ENCODE measurements at places on chromosomes 3 and 15.

- DNase-seq, result no peak
These were observed 5.9 kb downstream of the NUP210 start for GRCh38 chr3:13414040-13414729.

- DNase-seq, result no peak
These were observed 646 bp upstream of the SLC35G2 start for GRCh38 chr3:136818191-136818768.

DNA sequence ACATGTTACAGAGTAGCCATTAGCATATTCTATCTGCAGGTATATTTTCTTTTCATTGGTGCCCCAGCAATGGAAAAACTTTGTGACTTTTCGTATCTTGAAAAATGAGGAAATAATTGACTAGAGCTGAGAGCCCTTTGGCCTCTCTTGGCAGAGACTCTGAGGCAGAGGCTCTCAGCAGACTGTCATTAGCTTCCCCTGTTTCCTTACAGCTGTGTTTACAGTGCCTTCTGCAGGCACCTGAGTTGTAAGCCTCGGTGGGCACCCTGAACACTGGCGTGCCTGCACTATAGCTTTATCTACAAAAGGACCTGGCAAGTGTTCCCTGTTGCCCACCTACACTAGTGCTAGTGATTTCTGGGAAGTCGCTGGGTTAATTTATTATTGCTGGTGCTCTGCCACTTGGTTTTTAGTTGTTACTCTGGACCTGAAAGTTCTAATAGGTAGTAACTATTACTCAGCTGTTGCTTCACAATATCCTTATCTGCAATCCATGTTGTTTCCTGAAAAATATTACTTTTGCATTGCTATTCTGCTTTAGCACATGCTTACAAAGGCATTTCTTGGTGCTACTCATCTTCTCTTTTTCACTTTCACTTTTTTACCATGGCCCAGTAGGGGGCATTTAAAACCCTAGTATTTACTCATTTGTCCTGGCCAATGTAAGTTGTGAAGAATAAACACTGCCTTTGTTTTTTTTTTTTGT lies 7.8 kb upstream of the GPR171 start:
- no peak for DNase-seq

GRCh38 chr15:75230551-75231371 lies 27.4 kb upstream of the GOLGA6C start:
- no peak for DNase-seq

DNA sequence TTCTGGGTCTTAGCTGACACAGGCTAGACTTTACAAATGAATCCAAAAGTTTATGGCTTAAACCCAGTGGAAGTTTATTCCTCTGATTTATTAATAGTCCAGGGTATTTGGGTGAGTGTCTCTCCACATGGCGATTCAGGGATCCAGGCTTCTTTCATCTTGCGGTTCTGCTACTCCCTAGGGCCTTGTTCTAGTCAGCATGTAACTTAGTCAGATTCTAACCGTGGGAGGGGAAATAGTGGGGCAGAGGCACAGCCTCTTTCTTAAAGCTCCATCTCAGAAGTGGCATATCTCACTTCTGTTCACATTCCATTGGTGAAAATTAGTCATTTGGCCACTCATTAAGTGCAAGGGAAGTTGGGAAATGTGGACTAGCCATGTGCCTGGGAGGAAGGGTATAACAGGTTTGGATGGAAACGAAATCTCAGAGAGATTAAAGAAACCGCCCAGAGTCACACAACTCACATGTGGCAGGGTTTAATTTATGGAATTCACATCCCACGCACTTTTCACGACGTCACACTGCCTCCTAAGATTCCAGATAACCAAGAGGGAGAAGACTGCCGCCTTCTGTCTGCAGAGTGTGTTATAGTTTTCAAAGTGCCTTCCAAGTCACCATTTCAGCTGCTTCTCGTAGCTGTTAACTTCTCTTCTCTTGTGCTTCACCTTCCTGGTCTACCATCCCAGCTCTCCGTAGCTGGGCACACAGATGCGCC lies 11.4 kb upstream of the RASGRF1 start:
- DNase-seq, result no peak

GRCh38 chr3:40468018-40468417 lies 8.9 kb upstream of the ZNF619 start:
- no peak for DNase-seq

- DNase-seq, result peak; percentile 68
These were observed 458 bp downstream of the MCF2L2 start for GRCh38 chr3:183427876-183428446.

DNA sequence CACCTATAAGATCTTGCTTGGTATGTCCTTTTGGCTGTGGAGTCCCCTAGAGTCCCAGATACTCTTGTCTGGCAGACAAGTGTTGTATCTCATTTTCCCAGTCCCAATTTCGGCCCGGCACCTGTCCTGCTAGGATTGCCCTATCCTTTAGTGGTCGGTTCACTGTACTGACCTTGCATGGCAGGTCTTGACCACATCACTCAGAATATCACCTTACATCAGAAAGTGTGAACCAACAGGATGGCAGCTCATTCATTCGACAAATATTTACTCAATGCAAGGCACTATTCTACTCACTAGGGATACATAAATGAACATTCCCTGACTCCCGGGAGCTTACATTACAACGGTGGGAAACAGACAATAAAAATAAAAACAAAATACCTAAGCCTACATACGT lies 5.7 kb upstream of the CCDC80 start:
- DNase-seq, result no peak

DNA sequence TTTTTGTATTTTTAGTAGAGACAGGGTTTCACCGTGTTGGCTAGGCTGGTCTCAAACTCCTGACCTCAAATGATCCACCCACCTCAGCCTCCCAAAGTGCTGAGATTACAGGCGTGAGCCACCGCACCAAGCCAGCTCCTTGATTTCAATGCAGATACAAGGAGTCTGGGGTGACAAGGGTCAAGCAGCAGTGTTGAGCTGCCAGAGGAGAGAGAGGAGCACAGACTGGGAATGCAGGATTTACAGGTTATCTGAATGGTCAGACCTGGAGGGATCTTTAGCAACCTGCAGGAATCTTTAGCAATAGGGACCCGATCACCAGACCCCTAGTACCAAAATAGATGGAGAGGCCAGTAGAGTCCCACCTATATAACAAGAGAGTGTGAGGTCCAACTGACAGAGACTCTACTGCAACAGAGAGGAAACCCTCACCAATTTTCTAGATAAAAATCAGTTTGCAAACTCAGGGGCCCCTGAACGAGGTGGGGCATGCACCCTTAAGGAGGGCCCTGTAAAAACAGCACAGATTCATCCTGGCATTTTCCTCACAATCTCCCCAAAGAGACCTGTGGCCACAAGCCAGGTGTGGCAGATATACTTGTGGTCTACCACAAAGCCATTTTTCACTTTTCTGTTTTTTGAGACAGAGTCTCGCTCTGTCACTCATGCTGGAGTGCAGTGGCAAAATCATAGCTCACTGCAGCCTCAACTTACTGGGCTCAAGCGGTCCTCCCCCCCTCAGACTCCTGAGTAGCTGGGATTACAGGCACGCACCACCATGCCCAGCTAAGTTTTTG lies 10.7 kb upstream of the SHISA5 start:
- no peak for DNase-seq

DNA sequence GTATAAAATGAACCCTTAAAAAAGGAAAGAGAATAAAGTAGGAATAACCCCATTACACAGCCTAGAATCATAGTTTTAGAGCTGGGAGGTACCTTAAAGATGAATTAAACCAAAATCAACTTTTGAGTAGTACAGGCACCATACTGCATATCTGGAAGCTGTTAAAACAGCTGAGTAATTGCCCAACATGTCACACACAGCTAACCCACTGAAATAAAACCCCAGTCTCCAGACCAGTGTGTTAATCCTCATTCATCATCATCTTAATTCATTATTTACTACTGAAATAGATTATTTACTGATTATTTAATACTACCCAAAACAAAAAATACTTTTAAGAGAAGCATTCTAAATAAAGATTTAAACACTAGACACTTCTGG lies 52.8 kb downstream of the GPR160 start:
- no peak for DNase-seq

DNA sequence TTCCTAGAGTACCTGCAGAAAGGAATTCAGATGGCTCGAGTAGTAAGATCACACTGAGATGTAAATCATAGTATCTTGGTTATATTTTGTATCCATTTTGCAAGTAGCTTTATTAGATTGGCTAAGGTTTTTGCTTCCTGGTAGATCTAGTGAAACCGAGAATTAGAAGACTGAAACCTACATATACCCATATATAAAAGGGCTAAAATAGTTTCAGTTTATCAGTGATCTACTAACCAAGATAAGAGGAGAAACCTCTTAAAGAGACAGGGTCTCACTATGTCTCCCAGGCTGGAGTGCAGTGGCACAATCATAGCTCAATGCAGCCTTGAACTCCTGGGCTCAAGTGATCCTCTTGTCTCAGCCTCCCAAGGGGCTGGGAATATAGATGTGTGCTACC lies 135.3 kb downstream of the PCCB start:
- DNase-seq, result no peak

GRCh38 chr3:105691053-105691452 lies 177.8 kb downstream of the CBLB start:
- no peak for DNase-seq

- no peak for DNase-seq
These were observed 57.6 kb upstream of the FXR1 start for GRCh38 chr3:180854887-180855286.

DNA sequence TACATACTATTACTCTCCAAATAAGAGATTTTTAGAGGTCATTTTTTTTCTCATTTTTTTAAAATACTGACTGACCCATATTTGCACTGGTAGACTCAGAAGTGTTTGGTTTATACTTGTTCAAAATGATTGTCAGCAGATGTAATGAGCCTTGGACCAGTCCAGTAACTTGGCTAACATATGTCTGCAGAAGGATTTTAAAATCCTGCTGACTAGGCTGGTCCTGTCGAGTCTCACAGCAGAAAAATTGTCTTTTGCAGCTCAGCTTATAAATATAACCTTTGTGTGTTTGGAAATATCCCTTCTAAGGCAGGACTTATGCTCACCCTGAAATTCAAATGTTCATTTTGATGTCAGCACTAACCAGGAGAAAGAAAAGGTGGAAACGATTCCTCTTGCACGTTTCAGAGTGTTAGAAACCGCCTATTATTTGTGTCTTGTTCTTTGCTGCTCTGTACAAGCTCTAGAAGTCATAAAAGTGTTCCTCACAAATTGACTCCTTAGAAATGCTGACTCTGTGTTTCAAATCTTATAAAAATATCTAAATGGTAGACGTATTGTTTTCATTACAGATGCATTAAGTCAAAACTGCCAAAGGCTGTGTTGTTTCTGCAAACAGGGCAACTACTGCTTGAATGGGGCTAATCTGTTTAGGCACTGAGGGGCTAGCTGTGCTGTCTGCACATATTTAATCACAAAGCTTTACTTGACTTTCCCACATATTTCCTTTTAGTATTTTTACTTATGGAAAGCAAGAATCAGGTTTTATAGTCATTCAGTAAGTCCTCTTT lies 95.3 kb downstream of the CHL1 start:
- DNase-seq, result no peak

- no peak for DNase-seq
These were observed 165.4 kb downstream of the CTNNB1 start for GRCh38 chr3:41364736-41365135.

Measured in occipital lobe (tissue), 3 donors.